Testis (tissue), 5 donors: ENCODE measurements at places on chromosomes 3 and 15.
A peak's percentile ranks its signal among the peaks of the same experiment; 100 is the strongest.

DNA sequence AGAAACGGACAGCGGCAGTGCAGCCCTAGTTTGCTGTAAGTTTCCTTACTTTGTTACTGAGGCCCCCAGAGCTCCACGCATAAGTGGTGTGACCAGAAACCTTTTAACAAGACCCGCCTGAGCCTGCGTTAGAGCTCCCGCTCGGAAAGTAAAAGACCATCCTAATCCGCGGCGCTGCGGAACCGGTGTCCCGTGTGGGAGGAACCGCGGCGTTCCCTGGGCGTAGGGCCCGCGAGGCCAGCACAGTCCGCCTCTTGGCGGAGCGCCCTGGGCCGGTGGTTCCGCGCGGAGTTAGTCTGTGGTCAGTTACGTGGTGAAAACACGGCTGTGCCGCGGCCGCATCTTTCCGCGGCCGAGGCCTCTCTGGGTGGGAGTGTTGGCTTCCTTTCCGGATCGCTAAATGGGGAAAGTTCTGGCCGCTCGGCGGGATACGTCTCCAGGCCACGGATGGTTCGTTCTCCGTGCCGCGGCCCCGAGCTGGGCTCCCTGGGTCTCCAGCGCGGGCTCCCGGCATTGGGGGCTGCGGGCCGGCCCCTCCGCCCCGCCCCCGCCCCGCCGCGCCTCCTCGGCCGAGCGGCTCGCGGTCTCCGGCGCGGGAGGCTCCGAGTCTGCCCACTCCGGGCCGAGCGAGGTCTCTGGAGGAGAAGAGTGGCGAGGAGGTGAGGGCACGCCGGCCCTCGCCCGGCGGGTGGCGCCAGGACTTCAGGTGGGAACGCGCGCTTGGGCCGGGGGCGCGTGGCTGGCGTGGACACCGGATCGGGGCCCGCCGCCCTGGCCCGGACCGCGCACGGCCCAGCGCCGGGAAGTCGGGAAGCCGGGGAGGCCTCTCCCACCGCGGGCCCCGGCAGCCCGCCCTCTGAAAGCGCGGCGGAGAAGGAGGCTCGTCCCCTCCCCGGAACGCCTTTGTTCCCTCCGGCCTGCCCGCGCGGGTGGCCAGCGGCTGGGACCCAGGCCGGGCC is 754 bp downstream of the B3GNT5 start:
- DNase-seq, result peak; percentile 79

DNA sequence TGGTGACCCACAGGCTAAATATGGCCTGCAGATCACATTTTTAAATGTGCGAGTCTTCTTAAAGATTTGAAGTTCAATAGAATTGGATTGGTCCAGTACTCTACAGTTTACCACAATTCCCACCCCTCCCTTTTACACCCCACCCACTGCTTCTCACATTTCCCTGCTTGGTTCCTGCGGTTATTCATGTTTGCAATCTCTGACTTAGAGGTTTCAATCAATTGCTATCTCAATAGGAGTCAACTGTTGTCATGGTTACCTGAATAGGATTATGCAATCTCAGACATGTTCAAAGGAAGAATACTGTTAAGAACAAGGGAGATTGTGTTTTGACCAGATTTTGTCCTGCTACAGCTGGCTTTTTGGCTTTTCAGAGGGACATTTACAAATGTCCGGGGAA is 4.9 kb upstream of the C3orf49 start:
- no peak for DNase-seq

- no peak for DNase-seq
Observed at GRCh38 chr3:64157150-64158035, 67.9 kb downstream of the PRICKLE2 start.

DNA sequence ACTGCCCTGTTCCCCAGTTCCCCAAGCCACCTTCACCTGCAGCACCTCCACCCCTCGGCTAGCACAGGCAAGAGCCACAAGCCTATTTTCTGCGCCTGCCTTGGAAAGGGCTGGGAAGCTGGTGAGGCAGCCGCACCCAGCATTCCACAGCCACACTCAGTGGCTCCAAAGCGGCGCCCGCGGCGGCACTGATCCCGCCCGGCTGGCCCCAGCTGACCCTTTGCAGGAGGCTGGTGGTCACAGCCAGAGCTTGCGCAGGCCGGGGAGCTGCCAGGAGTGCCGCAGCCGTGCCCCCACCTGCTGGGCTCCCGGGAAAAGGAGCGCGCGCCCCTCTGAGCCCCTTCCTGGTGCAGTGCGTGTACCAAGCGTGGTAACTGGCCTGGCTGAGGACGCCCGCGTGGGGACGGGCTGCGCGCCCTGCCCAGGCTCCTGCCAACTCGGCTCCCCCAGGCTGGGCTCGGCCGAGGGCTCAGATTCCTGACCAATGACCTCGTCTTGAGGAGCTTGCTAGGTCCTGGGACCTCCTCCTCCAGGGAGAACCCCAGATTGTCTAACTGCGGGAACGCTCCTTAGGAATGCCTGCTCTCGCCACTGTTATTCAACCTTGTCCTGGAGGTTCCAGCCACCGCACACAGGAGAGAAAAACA is 13.3 kb downstream of the GRAMD2A start:
- DNase-seq, result no peak

DNA sequence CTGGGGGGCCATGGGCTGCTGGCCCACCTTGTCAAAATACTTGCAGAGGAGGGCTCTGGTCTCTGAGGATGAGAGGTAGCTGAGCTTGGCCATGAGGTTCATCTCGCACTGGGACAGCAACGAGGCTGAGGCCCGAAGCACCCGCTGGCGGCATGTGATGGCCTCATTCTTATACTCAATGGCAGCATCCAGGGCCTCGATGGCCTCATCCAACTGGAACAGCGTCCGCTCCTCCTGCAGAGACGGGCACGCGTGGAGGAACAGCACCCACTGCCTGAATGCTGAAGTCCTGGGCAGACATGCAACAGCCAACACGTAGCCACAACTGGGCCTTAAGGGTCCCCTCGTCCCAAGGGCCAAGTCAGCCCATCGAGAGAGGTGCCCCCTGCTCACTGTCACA is 25.0 kb downstream of the KIF7 start:
- no peak for DNase-seq

DNA sequence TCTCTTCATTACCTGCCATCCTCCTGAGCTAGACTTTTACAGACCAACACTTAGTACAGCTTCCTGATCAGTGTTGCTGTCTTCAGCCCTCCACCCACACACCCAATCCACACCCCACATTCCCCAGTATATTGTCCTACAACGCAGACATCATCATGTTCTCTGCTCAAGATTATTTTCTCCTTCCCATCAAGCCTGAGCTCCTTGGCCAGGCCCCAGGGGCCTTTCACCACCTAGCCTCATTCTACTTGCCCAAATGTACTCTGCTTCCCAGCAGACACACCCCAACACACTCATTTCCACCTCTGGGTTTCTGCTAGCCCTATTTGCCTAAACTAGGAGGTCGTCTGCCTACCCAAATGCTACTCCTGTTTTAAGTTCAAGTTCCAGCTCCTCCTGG is 37.0 kb downstream of the DAPK2 start:
- DNase-seq, result no peak

DNA sequence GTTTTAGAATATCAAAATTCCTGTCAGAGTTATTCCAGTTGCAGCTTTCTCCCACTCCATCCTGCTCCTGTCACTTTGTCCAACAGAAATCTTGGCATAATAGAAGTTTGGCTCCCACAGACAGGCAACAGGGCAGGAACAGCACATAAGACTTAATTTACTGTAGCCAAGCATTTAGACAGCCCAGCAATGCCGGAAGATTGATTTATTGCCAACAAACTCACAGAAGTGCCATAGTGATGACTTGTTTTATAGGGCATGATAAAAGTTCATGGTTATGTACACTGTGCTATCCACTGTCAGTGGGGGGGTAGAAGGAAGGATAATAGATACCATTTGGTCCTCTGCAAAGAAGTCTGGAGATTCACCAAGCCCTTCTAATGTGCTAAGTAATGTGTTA is 98.3 kb upstream of the CBLB start:
- DNase-seq, result no peak

GRCh38 chr3:111691293-111691909 is 96.3 kb upstream of the ZBED2 start:
- no peak for DNase-seq

DNA sequence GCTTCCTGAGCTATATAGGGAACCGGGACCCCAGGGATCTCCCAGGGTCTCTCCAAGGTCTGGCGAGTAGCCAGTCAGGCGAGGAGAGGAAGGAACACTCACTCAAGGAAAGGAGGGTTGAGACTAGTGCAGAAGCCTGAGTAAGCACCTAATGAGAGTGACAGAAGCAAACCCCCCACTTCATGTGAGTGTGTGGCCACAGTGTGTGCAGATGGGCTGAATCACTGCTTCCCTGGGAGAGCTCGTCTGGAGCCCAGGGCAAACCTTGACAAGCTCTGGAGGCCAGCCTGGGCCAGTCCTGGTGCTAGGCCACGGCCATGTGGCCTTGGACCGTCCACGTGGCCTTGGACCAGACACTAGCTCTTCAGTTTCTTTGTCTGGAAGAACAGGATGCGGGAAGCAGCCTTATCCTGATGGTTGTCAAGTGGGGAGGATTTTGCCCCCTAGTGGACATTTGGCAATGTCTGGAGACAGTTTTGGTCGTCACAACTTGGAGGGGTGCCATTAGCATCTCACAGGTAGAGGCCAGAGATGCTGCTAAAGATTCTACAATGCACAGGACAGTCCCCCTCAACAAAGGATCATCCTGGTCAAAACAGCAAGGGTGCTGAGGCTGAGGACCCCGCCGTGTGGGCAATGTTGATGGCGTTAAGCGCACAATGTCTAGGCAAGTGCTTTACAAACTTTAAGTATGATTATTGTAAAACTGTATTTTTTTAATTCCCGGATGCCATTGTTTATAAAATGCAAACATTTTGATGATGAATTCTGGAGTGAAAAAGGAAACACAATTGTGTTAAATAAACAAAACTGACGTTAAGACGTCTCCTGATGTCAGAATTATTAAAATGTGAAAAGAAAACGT is 34.8 kb upstream of the CTSH start:
- DNase-seq, result peak; percentile 90

DNA sequence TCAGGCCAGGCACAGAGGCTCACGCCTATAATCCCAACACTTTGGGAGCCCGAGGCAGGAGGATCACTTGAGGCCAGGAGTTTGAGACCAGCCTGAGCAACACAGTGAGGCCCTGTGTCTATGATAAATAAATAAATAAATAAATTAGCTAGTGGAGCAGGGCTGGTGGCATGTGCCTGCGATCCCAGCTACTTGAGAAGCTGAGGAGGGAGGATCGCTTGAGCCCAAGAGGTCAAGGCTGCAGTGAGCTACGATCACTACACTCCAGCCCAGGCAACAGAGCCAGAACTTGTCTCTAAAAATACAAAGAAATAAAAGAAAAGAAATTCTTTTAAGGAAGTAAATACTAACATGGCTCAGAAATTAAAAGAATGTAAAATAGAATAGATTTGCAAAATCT is 91.8 kb downstream of the LIPC start:
- DNase-seq, result peak; percentile 79

- no peak for DNase-seq
Observed at GRCh38 chr3:190307164-190307545, 15.1 kb downstream of the CLDN1 start.

DNA sequence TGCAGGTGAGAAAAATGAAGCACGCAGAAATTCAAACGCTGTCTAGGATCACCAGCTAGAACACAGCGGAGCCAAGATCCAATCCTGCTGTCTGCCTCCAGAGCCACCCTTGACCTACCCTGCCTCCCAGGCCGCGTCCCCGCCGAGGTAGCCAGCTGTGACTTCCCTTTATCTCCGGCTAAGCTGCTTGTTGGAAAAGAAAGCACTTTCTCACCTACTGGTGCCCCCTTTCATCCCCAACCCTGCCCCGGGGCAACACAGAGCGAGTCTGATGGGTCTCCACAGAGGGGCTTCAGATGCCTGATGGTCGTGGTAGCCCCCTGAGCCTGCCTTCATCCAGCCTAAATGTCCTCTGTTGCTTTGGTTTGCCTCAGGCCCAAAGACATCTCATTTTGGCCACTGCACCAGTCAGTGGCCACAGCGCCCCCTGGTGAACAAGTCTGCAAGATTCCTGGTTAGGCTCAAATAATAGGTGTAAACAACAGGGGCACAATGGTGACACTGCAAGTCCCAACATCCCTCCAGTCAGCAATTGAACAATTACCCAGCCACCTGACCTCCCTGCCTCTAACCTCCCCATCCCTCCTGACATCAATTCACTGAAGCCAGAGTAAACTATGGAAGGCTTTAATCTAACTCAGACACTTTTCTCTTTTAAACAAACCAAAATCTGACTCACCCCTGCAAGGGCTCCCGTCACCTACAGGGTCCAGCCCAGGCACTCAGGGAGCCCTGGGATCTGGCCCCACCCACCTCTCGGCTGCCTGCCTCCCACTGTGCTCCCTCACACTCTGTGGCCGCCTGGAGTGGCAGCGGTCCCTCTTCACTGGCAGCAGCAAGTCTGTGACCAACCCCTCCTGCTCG is 27.3 kb upstream of the BCL2L10 start:
- peak; percentile 83 for DNase-seq

DNA sequence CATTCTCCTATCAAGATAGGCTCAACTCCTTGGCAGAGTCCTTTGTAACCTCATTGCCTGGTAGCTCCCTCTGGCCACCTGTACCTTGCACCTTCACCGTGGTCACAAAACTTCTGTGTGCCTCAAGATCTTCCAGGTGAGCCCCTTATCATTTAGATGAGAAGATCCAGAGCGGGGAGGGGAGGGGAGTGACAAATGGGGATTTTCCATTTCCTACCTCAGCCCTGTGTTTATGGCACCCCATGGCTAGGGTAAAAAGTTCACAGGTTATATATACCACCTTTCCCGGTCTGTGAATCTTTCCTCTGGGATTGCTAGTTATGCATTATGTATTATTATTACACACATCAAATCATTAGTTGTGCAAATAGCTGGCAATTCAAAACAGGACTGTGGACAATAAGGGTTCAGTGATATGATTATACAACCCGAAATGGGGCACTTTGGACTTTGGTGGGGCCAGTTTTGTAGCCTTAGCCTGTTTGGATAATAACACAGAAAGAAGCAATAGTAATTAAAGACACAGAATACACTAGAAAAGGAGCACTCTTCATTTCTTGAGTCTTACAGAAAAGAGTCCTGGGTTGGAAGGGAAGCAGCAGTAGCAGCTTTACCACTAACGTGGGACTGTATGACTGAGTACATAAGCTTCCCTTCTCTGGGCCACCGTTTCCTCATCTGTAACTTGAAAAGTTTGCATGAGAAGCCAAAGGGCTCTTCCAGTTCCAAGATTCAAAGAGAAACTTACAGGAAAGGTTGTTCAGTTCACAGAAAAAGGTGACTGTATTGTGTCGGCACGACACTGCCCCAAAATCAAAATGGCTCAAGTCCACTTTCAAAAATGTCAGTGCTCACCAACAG is 7.1 kb downstream of the TLE3 start:
- no peak for DNase-seq
